ENCODE measurements at places on chromosomes 2 and 18.
A peak's percentile ranks its signal among the peaks of the same experiment; 100 is the strongest.

GRCh38 chr2:174350593-174351181 is 15.9 kb downstream of the SP9 start:
- DNase-seq, result no peak

- no peak for DNase-seq
Measured at GRCh38 chr2:237171396-237171795, 85.7 kb downstream of the COPS8 start.

GRCh38 chr18:76995896-76996295 is 136.7 kb downstream of the MBP start:
- DNase-seq, result no peak

DNA sequence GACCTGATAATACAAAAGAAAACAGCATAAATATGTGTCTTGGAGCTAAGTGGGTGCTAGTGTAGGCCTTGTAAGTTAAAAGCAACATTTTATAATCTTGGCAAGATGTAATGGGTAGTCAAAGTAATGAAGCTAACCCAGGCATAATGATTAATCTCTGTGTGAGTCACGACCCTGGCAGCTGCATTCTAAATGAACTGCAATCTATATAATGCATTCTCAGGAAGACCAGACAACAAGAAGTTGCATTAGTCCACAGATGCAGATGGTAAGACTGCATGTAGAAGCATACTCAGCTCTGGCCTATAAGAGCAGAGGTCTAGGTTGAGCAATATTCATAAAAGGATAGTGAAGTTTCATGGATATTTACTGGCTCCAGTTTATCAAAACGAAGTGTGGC is 85.6 kb upstream of the ETAA1 start:
- no peak for DNase-seq

GRCh38 chr18:75658330-75658729 is 230.8 kb upstream of the SMIM21 start:
- no peak for DNase-seq

GRCh38 chr18:67515942-67516538 is 480 bp downstream of the DSEL start:
- DNase-seq, result peak; percentile 36

- DNase-seq, result peak; percentile 88
Measured at GRCh38 chr2:231709981-231710798, 1.9 kb downstream of the PTMA start.

GRCh38 chr2:68134554-68134953 is 23.1 kb upstream of the PNO1 start:
- no peak for DNase-seq

DNA sequence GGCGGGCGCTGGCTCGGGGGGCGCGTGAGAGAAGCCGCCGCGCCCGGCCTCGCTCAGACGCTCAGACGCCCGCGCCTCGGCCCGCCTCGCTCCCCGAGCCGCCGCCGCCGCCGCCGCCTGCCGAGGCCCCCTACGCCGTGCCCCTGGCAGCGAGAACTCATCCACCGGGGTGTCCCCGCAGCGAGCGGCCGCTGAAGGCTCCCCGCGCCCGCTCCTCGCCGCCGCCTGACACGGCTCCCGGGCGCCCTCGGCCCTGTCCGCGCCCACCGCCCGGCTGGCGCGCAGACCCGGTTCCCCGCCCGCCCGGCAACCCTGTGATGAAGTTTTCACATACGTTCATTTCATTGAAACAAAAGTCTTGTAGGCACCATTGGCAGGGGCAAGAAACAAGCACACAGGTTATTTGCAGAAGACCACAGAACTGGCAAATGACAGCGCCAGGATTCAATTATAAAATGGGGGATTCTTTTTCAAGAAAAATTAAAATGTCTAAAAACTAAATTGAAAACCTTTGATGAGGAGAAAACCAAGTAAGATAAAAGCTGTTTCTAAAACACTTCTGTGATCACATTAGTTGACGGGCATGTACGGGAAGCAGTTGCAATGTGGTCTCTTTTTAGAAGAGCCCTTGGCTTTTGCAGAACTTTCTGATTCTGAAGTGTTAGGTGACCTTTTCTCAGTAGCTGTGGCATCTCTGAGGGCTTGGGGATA is 50.5 kb upstream of the TUBA3D start:
- no peak for DNase-seq

- DNase-seq, result no peak
Measured at GRCh38 chr2:109727929-109728447, 66.1 kb upstream of the RGPD5 start.

GRCh38 chr18:76554547-76555222 is 59.6 kb upstream of the ZNF516 start:
- no peak for DNase-seq

- no peak for DNase-seq
Measured at GRCh38 chr2:223731503-223731902, 105.9 kb downstream of the AP1S3 start.

DNA sequence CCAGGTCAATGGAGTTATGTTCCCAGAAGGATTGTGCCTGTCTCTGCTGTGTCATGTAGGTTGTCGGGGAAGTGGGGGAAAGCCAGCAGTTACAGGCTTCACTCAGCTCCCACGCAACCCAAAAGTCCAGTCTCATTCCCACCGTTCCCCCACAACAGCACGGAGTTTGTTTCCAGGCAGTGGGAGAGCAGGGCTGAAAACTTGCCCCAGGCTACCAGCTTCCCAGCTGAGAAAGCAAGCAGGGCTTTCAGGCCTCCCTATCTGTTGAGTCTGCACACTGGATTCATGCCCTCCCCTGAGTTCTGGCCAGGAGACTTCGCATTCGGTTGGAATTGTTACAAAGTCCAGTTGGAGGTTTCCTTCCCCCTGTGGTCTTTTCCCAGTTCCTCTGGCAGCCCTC is 76.3 kb downstream of the TMX3 start:
- no peak for DNase-seq

DNA sequence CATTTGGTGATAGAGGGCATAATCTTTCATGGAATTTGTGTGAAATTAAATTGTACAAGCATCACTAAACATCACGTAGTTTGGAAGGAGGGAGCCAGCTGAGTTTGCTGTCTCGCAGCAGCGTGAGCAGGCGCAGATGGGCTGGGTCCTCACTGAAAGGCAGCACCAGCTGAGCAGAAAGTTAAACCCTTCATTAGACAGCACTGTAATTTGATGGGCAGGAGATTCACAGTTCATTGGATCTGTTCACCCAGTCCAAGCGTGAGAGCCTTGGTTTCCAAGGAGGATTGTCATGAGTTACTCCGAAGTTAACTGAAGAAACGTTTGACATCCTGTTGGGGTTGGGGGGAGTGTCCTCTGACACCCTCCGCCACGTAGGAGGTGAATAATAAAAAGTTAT is 89.8 kb upstream of the NFATC1 start:
- no peak for DNase-seq

- no peak for DNase-seq
Measured at GRCh38 chr2:82000606-82001005, 1696.1 kb upstream of the LRRTM1 start.

GRCh38 chr2:223594831-223595230 is 7.3 kb downstream of the SCG2 start:
- no peak for DNase-seq

- DNase-seq, result no peak
Measured at GRCh38 chr18:79510046-79510685, 114.4 kb downstream of the NFATC1 start.

GRCh38 chr2:20852139-20852538 is 29.2 kb upstream of the LDAH start:
- DNase-seq, result no peak

DNA sequence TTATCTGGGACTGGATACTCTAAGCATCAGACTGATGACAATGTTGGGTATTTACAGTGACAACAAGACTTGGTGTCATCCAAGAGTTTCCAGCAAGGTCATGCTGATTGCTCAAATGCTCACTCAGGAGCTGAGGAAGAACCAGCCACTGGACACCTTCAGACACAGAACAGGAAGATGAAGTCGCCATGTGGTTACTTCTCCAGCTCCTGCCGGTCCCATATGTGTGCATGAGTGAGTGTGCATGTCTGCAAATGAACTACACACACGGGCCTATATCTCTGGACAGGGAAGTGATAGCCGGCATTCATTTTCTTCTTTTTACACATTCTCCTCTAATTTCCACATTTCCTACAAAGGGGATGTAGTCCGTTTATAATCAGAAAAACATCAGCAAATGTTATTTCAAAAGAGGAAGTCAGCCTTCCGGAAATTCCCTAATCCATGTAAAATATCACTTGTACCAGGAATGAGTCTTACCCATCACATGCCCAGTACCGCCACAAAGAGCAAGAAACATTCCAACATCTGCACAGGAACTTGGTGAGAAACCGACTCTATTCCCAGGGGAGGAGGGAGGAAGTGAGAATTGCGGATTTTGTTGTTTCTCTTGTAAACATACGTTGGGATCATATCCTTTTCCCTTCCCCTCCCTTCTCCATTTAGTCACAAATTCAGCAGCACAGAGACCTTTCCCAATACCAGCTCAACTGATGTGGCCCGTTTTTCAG is 10.8 kb downstream of the RFX8 start:
- no peak for DNase-seq

DNA sequence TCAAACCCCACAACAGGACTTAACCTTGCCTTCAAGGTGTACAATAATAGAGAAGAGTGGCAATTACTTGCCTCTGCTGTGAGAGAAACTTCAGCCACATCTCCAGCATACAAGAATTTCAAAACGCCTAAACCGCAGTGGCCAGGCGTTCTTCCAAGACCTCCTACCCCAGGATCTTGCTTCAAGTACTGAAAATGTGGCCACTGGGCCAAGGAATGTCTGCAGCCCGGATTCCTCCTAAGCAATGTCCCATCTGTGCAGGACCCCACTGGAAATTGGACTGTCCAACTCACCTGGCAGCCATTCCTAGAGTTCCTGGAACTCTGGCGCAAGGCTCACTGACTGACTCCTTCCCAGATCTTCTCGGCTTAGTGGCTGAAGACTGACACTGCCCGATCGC is 2.8 kb upstream of the CYB5A start:
- DNase-seq, result no peak

- DNase-seq, result no peak
Measured at GRCh38 chr2:357811-358210, 69.9 kb upstream of the ALKAL2 start.

DNA sequence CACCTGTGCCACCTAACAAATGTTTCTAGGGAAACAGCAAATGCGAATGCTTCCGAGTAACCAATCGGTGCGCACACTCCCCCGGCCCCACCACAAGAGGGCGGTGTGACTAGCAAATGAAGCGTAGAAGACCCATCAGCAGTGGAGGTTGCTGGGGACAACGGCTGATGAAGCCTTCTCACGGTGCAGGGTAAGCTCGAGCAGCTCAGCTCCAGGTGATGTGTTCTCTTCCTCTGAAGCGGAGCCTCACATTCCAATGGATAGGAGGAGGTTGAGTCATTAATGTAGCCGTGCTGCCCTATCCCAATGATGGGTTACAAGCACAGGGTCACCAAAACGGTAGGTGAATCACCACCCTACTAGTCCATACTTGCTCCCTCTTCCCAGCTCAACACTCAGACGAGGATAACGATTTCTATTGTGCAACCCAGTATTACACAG is 127.6 kb upstream of the TWIST2 start:
- DNase-seq, result no peak

DNA sequence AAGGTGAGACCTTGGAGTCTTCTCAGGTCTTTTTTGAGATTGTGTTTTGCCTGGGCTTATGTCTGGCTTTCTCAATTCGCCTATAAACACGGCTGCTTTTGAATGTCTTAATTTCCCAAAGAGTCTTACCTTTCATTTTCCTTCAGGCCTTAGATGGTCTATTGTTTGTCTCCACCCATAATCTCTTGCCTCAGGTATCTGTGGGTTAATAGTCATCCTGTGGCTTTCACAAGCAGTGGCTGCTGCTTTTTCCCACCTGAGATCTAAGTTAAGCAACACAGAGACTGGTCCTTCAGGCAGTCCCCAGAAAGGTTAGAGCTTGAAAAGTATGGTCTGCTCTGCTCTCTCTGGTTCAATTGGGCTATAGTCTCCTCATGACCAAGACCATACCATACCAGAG is 275.3 kb downstream of the INSIG2 start:
- no peak for DNase-seq

- DNase-seq, result no peak
Measured at GRCh38 chr2:118319271-118319684, 231.0 kb downstream of the INSIG2 start.

- no peak for DNase-seq
Measured at GRCh38 chr2:95091885-95092555, 29.6 kb downstream of the MRPS5 start.

- DNase-seq, result no peak
Measured at GRCh38 chr2:215705771-215706361, 270.0 kb upstream of the FN1 start.

DNA sequence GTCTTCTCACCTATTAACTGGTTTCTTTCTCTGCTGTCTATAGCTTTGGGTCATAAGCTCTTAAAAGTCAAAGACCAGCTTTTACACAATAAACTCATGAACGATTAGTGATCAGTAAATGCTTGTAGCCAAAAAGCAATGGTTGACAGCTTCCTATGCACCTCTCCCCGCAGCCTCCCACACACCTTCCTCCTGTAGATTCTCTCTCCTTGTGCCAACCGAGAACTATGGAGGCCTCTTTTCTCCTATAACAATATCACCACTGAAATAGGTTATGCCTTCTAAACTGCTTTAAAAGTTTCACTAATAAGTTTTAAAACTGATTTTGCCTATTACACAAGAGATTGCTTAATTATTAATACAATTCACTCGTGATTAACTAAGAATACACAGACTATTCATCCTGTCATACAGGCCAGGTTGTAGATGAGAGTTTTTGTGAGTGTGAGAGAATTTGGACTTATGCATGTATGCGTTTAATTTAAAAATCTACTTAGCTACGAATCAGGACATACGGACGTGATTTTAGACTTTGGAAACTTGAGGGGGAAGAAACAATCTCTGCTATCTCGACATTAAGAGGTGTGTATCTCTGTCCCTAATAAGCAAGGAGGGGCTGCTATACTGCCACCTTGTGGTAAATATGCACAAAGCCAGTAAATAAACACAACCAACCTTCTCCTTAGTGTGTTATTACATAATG is 229.1 kb upstream of the RBBP8 start:
- peak; percentile 18 for DNase-seq

- no peak for DNase-seq
Measured at GRCh38 chr2:195461010-195461409, 196.0 kb upstream of the SLC39A10 start.

DNA sequence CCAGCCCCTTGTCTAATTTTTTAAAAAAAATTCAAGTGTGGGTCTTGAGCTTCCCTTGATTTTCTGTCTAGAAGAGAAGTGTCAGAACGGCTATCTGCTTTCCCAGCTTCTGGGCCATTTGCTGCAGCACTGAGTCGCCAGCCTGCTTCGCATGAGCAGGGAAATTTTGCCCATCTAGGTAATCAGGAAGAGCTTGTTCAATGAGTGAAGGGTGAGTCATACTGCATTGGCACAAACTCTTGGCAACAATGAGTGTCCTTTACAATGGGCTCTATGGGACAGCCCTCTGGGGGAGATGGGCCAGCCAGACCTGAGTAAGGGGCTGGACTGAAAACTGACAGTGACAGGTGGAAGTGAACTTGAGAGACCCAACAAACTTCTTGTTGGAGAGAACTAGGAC is 2.4 kb upstream of the RNF144A start:
- no peak for DNase-seq

DNA sequence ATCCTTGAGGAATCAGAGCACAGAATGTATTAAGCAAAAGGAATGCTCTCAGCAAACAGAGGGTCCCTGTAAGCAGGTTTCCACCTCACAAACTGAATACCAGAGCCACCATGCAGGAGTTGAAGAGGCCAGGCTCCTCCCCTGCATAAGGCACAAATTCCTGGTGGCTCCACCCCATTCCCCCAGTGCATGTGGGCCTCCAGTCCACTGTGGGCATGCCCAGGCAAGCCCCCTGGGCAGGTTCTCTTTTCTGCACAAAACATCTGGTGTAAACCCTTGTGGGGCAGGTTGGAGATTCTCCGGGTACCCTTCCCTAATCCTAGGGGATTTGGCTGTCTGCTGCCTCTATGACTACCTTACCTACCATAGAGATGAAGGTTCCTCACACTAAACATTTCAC is 166.5 kb downstream of the PTPRM start:
- DNase-seq, result no peak

All from CD4-positive, alpha-beta memory T cell (primary cell).